ENCODE measurements at places on chromosomes 7 and 10.
A peak's percentile ranks its signal among the peaks of the same experiment; 100 is the strongest.

DNA sequence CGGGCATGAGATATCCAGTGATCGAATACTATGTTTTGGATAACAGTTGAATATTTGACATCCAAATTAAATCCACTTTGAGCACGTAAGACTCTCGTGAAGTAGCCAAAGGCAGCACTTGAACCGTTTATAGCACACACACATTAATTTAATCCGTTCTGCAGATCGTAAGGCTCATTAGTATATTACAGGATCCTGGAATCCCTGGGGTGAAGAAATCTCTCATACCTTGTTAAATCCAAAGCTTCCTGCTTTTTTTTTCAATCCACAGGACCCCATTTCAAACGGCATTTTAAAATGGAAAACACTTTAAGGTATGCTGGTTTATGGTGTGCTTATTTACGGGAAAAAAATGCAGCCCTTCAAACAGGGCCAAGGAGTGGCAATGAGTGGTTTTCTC, 158.4 kb upstream of the ADARB2 start:
- ATAC-seq = no peak

DNA sequence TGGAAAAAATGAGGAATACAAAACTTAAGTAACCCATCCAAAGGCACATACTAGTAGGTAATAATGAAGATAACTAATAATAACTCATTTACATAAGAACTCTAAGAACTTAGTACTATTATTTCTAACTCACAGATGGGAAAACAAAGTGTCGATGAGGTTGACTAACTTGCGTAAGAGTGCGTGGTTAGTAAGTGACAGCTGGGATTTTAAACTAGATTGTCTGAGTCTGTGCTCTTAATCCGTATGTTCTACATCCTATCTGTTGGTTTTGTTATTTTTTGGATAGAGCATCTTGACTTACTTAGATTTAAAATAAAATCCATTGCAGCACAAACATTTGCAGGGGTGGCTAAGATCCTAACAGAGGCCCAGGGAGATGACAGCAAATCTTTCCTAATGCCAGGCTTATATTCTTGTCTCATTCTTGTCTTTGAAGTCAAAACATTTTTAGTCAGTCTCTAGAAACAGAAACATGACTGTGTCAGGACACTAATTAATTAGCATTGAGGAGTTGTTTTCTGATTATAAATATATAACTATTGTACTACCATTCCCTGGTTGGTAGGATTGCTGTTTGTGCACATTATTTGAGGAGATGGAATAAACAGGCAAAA, 11.7 kb downstream of the RPA3 start:
- no peak for ATAC-seq

- ATAC-seq = peak; percentile 7
Observed at GRCh38 chr7:151125470-151125845, 39.2 kb downstream of the AGAP3 start.

GRCh38 chr10:129560361-129560760, 93.3 kb downstream of the MGMT start:
- ATAC-seq = no peak

DNA sequence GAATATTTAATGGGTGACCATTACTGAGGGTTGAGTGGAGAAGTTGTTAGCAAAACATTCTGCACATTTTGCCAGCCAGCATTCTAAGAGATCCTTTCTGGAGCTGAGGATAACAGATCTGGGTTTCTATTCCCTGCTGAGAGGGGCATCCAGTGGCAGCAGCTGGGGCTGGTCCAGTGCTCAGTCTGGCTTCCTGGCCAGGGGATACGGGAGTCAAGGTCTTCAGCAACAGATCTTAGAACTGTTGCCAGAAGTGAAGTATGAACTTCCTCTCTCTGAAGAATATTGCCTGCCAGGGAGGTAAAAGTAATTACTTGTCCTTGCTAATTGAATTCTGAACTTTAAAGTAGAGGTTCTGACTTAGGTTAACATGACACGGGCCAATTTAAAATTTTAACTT, 568.4 kb downstream of the REEP3 start:
- ATAC-seq = no peak

DNA sequence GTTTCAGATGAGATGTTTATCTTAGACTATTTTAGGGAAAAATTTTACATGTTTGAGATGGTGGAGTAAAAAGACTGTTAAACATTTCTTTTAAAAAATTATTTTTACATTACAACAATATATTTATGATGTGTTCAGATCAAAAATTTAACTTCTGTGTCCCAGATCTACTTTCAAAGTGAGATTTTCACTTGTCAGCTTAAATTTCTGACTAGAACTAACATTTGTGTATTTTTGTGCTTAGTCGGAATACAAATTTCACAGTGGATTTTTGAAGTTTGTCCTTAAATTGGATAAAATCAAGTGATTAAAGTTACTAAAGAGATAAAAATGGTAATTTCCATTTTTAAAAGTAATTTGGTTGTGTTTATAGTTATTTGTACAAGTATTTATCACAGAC, 24.9 kb downstream of the TMEM106B start:
- no peak for ATAC-seq

DNA sequence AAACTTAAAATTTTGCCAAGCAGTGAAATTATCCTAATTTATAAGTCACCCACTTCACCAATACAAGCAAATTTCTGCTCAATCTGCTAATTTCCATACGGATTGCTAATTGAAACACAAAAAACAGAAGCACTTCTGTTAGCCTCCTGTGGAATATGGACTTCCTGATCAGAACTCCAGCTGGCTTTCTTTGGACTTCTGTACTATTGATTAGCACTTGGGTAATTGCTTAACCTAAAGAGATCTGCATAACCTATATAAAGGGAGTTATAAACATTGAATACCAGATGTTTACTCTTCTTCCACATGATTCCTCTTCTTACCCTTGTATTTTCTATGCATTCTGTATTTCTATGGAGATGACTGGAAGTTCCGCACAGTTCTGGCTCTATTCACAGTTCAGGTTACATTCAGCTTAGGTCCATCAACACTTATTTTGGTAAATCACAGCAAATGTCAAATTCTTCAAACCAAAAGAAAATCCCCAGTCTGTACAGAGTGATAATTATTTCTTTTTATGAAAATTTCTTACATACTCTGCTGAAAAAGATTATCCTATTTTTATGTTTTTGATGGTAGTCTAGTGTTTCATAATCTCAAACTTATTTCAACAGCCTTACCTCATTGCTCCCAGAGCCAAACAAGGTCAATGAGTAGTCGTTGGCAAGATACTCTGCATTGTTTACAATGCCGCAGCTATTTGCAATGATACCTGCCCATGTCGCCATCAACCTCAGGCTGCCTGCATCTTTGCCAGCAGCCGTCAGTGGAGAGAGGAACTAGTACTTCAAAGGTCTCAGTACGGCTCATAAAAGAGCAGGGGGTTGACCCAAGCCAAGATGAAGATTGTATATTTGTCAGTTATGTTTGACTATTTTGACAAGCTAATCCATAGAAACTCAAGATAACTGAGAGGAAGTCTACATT, 225.6 kb downstream of the AHR start:
- peak; percentile 79 for ATAC-seq

DNA sequence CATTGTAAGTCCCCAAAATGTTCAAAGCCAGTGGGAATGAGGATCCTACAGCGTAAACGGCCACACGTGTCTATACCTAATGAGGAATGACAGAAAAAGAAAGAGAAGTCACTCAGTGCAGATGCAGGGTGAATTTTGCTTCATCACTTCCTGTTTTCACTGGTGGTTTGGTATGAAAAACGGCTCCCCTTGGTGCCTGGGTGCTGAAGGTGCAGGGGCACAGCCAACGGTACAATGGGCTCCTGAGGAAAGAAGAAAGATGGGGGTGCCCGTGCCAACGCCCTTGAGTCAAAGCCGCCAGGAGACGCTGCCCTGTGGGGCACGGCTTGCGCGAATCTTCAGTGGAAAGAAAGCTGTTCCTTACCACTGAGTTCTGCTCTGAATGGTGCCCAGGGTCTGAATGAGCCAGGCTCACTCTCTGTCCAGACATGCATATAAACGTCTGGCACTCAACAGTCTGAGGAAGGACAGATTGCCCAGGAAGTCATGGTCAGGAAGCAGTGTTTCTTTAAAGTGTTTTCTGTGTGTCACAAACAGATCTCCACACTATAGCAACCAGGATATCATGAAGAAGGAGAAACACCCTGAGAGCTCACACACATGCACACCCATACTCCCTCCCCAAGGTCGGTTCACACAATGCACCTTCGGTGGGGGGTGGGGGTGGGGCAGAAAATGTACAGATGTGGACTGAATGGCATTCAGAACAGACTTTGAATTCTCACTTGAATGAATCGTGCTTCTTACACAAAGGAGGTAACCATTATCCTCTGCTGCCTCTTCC, 105.8 kb downstream of the ELMO1 start:
- peak; percentile 41 for ATAC-seq

DNA sequence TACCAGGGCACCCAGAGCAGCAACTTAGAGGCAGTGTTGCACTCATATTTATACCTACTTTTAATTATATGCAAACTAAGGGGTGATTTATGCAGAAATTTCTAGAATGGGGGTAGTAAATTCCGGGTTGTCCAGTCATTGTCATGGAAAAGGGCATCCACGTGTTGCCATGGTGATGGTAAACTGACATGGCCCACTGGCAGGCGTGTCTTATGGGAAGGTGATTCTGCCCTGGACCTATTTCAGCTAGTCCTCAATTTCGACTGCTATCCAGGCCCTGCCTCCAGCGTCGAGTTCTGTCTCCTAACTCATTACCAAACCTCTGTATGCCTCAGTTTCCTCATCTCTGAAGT, 12.8 kb downstream of the SNX8 start:
- no peak for ATAC-seq

DNA sequence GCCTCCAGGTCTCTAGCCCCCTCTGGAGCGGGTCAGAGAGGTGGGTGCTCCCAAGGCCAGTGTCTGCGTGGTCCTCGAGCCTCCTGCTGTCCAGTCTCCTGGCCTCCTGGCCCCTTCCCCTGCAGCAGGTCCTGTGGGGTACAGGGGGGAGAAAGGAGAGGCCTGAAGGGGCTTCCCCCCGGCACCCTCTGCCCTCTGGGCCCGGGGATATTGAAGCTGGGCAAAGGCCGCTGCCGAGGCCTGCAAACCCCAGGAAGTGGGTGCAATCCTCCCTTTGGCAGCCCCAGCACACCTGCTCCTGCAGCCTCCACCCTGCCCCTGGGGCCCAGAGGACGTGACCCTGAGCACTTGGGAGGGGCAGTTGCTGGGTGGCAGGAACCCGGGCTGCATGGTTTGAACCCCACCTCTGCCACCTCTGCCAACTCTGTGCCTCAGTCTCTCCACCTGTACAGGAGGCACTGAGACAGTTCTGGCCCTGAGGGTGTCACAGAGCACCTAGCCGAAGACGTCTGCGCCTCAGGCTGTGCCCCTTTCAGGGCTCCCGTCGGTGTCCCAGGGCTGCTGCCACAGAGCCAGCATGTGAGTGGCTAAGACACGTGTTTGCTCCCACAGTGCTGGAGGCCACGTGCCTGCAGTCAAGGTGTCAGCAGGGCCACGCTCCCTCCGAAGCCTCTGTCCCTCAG, 59.1 kb upstream of the INPP5A start:
- no peak for ATAC-seq

GRCh38 chr7:6248581-6248980, 23.8 kb downstream of the CYTH3 start:
- ATAC-seq = peak; percentile 51

- ATAC-seq = no peak
Observed at GRCh38 chr10:1567152-1567551, 170.2 kb downstream of the ADARB2 start.

DNA sequence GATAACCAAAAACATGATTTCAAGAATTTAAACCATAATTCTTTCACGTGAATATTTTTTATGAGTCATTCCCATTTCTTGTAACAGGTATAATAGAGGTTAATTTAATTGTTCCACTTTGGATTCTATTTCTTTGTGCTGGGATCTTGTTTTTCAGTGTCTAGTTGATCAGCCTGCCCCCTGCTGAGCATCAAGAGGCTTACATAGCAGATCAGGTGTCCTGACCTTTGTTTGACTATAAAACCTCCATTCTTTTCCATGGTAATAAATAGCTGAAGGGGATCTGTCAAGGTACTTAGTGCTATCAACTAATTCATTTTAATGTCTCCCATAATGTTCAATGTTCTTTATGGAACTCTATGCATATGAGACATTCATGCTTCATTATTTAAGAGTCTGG, 4.9 kb downstream of the COL17A1 start:
- peak; percentile 25 for ATAC-seq

- no peak for ATAC-seq
Observed at GRCh38 chr10:25696013-25696708, 237.9 kb upstream of the MYO3A start.

DNA sequence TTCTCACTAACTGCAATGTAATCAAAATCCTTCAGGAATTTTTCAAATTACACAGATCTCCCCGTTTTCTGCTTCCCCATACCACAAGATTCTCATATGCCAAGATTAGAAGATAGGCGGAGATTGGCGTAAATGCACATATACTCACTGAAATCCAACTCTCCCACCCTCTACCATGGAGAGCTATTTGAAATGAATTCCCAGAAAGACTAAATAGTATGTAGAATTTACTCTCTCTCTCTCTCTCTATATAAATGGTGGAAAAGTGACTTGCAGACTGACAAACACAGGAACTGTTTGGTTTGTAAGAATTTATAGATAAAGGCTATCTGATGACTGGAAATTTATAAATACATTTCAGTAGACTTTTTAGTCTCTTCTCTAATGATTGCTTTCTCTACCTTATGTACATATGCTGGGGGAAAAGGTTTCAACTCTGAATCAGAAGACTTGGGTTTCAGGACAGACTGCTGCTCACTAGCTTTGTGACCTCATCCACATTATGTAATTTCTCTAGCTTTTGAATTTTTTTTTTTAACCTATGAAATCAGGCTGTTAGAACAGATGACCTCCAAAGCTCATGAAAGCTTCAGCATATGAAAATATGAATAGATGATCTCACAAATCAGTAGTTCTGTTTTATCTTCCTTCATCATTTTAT, 67.8 kb upstream of the CSTF2T start:
- ATAC-seq = no peak

GRCh38 chr10:48324580-48324979, 18.1 kb downstream of the MAPK8 start:
- ATAC-seq = no peak

DNA sequence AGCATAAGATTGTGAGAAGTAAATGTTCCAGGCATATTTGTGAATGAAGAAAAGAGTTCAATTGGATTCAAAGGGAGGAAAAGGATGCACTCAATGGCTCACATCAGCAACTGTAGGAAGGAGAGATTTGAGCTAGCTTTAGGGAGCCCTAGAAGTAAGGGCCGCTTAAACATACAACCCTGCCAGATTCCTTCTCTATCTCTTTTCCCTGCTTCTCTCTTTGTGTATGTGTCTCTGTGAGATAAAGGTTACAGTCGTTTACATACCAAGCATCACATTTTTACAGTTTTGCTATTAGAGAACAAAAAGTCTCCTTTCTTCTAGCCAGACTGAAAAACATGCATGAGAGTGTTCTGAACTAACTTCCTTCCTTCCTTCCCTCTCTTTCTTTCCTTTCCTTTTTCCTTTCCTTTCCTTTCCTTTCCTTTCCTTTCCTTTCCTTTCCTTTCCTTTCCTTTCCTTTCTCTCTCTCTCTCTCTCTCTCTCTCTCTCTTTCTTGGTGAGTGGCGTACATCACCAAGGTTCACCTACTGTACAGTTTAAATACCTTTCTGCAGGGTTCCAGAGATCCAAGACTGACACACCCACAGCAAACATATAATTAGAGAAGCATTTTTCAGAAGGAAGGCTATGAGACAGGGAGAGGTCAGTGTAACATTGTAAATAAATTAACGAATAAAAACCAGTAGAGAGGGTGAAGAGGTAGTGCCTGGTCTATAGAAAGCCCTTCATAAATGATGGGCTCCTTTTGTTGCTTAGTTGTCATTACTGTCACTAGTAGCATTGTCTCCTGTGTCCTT, 240.4 kb downstream of the ARL4A start:
- no peak for ATAC-seq
